ENCODE measurements at places on chromosomes 3 and 15.
A peak's percentile ranks its signal among the peaks of the same experiment; 100 is the strongest.

DNA sequence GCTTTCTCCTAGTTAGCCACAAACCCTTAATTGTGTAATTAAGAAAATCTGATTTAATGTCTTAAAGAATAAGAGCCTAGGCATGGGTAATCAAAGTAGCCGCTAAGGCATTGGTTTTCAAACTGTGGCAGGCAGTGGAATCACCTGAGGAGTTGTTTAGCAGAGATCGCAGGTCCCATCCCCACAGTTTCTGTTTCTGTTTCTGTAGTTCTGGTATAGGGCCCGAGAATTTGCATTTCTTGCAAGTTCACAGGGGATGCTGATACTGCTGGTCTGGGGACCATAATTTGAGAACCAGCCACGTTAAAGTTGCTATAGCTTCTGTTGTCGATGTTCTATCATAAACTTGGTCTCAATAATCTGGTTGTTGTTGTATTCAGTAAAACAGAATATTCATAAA is 204.3 kb downstream of the ALCAM start:
- DNase-seq = no peak

DNA sequence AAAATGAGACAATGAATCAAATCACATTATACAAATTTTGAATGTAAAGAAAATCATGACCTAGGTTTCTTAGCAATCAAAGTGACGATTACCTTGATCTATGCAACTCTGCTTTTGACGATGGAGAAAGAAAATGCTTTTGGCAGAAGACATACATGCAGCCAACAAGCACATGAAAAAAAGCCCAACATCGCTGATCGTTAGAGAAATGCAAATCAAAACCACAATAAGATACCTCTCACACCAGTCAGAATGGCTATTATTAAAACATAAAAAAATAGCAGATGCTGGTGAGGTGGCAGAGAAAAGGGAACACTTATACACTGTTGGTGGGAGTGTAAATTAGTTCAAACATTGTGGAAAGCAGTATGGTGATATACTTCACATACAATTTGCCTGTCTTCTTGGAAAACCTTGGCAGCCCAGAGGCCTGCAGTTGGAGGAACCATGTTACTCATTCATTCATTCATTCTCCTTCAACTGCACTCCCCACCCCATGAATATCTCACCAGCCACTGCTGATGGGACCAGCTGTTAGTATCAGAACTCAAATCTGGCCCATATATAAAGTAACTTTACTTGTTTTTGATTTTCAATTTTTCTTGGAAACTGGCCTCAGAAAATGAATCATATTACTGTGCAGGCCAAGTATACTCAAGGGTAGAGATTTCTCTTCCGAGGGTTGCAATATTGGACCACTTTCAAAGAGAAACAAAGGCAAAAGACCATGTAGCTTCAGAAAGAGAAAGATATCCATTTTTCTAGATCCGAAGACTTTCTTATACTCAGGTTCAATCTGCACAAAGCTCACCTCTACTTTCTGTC is 358.6 kb upstream of the ARHGEF26 start:
- DNase-seq = no peak

DNA sequence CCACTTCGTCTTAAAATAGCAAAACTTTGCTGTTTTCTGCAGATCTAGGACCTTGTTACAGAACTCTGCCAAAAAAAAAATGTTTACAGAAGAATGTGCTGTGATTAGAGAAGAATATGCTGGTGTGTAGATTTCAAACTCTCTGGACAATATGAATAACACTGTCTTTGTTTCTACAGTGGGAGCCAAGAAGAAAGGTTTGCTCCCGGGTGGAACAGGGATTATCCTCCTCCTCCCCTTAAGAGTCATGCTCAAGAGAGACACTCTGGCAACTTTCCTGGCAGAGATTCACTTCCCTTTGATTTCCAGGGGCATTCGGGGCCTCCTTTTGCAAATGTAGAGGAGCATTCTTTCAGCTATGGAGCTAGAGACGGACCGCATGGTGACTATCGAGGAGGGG is 27.3 kb downstream of the RBM6 start:
- no peak for DNase-seq

DNA sequence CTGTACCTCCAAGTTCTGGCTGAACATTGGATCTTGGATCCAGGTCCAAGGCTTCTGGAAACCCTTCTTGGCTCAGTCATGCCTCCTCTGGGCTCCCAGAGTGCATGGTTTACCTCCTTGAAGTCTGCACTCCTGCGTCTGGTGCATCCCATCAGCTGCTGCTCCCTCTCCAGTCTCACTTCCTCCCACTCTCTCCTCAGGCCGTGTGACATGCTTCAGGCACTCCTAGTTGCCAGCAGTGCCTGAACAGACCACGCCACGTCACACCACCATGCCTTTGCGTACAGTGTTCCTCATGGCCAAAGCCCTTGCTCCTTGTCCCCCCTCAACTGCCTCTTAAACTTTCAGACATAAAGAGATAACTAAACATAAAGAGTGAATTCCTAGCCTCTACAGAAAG is 5.7 kb downstream of the GPR27 start:
- DNase-seq = no peak

DNA sequence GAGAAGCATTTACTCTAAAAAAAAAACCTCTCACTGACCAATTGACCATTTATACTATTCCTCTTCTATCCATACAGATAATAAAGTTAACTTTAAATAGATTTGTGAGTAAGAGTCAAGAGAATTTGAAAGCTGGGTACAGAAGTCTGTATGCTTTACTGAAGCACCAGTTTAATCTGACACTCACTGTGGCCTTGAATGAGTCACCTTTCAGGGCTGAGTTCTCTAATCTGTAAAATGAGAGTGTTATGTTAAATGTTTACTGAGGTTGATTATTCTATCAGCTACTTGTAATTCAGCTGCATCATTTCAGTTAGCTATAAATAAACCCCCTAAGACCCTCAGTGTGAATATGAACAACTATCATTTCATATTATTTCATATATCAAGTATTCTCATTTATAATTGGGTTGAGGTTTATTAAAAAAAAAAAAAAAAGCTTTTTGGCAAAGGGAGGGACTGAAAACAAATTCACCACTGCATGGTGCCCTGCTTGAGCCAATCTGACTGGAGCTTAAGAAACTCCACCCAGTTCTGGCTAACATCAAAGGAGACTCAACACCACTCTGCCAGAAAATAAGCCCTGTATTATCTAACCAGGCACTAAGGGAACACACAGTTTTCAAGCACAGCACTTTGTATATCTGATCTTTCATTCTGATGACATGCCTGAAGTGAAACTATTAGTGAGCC is 2.8 kb downstream of the MAP4 start:
- DNase-seq = no peak

GRCh38 chr3:61922118-61922517 is 360.7 kb downstream of the PTPRG start:
- no peak for DNase-seq

DNA sequence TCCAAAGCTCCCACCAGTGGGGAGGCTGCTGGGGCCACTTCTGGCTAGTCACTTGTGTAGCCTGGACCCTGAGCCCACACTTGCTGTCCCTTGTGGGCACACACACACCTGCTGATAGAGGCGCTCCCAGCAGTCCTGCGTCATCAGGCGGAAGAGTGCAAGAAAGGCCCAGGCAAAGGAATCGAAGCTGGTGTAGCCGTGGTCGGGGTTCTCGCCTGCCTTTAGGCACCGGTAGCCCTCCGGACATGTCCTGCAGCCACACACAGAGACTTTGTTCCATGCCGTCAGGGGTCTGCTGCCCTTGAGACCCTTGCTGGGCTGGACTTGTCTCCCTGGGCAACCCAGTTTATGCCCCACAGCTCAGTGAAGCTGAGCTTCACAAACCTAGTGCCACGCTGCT is 42.9 kb downstream of the SCN5A start:
- DNase-seq = no peak

DNA sequence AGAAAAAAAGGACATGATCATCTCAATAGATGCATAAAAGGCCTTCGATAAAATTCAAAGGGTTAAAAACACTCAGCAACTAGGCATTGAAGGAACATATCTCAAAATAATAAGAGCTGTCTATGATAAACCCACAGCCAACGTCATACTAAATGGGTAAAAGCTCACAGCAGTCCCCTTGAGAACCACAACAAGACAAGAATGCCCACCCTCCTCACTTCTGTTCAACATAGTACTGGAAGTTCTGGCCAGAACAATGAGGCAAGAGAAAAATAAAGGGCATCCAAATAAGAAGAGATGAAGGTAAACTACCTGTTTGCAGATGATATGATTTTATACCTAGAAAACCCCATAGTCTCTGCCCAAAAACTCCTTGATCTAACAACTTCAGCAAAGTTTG is 619.7 kb upstream of the LMCD1 start:
- DNase-seq = no peak

- DNase-seq = no peak
These were observed 81.8 kb upstream of the UBE2E1 start for GRCh38 chr3:23723930-23724329.

GRCh38 chr3:45838466-45838865 is 3.5 kb downstream of the LZTFL1 start:
- DNase-seq = no peak

DNA sequence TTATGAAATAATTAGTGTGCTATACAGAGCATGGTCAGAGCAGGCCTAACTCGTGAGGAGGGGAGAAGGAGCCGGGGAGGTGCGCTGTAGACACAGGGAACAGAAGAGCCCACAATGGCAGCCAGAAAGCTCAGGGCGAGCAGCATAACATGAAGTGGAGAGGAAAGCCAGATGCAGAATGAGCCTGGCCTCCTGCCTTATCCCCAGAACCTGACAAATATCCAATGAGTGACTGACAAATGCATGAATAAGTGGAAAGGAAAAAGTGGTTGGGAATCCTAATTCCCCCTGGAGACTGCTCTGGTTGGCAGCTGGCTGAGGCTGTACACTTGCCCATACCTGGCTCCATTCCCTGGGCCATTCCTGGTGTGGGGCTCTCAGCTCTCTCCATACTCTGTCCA is 9.2 kb upstream of the MST1R start:
- no peak for DNase-seq

- DNase-seq = no peak
These were observed 12.1 kb downstream of the TMPRSS7 start for GRCh38 chr3:112046599-112046998.

DNA sequence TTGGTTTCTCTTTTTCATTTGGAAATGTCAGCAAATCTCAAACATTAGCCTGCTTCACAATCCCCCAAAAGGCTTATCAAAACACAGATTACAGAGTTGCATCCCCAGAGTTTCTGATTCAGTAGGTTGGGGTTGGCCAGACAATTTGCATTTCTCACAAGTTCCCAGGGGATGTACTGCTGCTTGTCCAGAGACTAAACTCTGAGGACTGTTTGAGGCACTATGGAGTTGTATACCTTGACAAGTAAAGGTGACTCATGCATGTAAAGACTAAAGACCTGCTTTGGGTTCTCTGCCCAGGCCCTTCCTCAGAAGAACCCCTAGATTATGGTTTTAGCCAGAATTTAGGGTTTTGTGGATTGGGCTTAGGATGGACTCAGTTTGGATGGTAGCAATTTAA is 151.1 kb upstream of the ARHGEF26 start:
- DNase-seq = no peak

DNA sequence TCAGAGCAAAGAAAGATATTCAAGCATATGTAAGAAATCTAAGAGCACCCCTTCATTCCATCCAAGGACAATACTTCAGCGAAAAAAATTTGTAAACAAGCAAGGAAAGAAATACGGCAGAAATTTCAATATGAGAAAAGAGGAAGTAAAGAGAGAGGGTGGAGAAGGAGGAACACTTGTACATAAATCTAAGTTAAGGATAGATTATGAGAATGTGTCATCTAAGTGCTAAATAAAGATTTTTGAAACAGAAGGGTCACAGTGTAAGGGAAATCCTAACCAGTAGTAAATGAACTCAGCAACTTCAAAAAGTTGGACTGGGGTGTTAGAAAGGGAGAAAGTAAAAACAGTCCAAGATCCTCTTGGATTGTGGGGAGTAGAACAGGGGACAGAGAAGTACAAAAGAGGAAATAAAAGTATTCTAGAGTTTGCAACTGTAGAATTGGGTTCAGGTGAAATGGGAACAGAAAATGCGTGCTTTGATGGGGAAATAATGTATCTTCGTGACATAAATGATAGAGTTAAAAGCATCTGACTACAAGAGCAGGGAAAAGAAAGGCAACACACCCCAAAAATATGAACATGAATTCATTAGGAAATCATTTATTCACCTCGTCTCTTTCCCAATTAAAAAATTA is 68.5 kb upstream of the ATP13A5 start:
- no peak for DNase-seq

DNA sequence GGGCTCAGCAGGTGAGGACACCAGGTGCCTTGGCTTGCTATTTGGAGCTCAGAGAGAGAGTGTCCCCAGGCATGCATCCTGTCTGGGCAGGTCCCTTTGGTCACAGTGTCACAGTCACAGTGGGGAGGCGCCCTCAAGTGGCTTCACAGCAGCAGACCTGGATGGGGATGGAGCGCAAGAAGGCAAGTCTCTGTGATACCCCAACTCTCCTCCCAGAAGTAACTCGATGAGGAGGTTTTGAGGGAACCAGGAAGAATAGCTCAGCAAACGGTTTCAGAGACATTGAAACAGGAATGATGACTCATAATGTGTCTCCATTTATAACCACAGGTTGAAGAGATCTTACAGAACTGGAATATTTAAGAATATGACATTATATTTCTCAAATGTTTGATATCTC is 66.5 kb upstream of the SH3GL3 start:
- DNase-seq = no peak

- no peak for DNase-seq
These were observed 3.7 kb upstream of the FAM107A start for GRCh38 chr3:58580826-58581327.

GRCh38 chr3:10408680-10409079 is 87.8 kb upstream of the SEC13 start:
- DNase-seq = no peak

DNA sequence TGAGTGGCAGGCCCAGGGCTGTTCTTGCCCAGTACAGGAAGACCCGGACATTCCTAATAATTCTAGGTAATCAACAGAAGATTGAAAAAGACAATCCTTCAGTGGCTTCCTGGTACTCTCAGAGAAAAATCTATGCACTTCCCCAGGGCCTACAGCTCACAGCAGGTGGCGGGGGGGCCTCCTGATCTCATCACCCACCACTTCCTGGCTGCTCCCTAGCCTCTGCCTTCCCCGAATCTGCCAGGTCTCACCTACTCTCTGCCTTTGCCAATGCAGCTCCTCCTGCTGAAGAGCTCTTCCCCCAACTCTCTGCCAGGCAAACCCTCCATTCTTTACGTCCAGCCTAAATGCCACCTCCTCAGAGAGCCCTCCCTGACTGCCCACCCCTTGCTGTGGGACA is 37.5 kb downstream of the EHD4 start:
- DNase-seq = peak; percentile 72

GRCh38 chr3:32089476-32089875 is 16.9 kb upstream of the GPD1L start:
- no peak for DNase-seq

All from stimulated activated CD4-positive, alpha-beta T cell treated with anti-CD3 and anti-CD28 coated beads, Interleukin-2, amount 100 ng/mL, for 4 hours (primary cell).